ENCODE measurements at places on chromosomes 6 and 20. TPM values are rescaled to one million over a fixed set of nuclear protein-coding genes. Genes with fewer than 3 reads are reported as not detected.

GRCh38 chr20:12372557-12372956, 454.9 kb downstream of the BTBD3 start:
- DNase-seq, result no peak

DNA sequence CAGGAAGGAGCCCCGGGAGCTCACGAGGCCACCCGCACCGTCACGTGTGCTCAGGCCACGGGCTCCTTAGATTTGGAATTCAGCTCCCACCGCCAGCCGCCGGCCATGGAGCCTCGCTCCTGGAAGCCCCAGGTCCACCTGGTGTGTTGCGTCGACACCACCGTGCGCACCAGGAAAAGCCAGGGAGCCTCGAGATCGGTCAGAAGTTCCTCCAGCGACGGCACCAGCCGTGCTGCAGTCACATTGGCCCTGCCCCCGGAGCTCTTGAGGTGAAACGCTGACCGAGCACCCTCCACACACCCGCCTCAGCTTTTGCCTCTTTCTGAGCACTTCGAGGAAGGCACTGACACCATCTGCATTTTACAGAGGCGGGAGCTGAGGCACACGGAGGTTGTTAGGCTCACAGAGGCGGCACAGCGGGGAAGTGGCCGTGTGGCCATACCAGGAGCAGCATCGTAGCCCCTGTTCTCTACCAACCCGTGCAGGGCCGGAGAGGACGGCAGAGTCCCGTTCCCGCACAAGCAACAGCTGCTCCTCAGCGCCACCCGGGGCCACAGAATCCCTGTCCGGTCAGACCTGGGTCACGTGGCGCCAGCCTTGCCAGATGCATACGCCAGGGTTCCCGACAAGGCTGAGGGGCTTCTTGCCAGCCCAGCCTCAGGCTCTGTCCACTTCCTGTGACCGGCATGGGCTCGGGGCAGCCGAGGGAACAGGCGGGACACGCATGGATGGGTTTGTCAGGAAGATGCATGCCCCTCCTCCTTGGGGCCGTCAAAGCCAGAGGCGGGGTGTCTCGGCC, 7.6 kb downstream of the NKAIN4 start:
- DNase-seq, result peak; percentile 91

The SERPINB1 gene
- total RNA-seq, result 2.3 TPM

The SRMS gene
- not detected for total RNA-seq

- DNase-seq, result no peak
Measured at GRCh38 chr20:15267935-15268334, 930.5 kb upstream of the FLRT3 start.

The RBL1 gene
- total RNA-seq, result 43.6 TPM

The BTNL2 gene
- total RNA-seq, result not detected

DNA sequence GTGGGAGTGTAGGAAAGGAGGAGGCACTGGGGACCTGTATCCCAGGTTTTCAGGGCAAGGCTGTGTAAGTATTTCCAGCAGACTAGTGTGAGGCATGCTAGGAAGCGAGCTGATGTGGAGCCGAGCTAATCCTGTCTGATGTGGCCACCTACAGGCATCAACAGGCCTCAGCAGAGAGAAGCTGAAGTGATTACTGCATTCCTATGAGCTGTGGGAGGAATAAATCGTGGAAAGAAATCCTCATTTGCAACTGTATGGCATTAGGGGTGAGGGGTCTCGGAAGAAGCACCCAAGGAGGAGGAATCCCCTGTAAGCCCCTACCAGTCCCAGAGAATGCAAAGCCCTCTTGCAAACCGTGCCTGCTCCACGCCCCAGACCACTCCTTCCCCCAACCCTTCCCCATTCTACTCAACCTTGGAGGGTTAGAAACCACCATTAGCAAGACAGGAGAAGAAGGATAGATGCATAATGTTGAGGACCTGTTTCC, 41.6 kb downstream of the C6orf15 start:
- peak; percentile 66 for DNase-seq

The SPDEF gene
- total RNA-seq, result not detected

- peak; percentile 68 for DNase-seq
Measured at GRCh38 chr20:63706852-63707557, 771 bp downstream of the ARFRP1 start.

- no peak for DNase-seq
Measured at GRCh38 chr20:33082546-33082945, 3.1 kb downstream of the BPIFB4 start.

- DNase-seq, result no peak
Measured at GRCh38 chr6:134056046-134056445, 3.6 kb upstream of the SLC2A12 start.

DNA sequence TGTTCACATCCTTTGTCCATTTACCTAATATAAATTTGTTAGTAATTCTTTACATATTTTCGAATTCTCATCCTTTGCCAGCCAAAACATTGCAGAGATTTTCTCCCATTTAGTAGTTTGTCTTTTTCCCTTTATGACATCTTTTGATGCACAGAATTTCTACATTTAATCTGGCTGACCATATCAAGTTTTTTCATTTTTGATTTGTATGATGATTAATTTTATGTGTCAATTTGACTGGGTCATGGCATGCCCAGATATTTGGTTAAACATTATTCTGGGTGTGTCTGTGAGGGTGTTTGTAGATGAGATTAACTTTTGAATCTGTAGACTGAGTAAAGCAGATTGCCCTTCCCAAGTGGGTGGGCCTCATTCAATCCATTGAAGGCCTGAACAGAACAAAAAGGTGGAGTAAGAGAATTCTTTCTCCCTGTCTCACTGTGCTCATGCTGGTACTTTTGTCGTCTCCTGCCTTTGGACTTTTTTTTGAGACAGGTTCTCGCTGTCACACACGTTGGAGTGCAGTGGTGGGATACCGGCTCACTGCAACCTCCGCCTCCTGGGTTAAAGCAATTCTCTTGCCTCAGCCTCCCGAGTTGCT, 72.1 kb upstream of the EPB41L1 start:
- no peak for DNase-seq

The IP6K3 gene
- 10.3 TPM for total RNA-seq

The PHIP gene
- 41.7 TPM for total RNA-seq

The REPS1 gene
- 65.7 TPM for total RNA-seq

- no peak for DNase-seq
Measured at GRCh38 chr20:25654487-25654886, 30.7 kb upstream of the NANP start.

DNA sequence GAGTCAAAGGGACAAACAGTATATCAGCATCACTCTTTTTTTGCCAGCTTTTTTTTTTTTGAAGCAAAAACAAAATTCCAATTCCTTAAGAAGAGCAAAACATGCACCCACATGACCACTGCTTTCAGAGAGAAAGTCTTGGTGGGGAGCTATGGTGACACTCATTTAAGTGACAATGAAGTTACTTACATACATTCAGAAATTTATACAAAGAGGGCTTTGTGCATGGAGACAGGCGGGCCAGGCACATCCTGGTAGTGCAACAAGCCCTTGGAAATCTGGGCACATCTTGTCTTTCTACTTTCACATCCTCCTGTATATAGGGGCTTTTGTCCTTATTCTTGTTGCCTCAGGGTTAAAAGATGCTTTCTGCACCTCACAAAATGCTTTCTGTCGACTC, 55.9 kb downstream of the IL22RA2 start:
- DNase-seq, result no peak

GRCh38 chr6:137472641-137473137, 21.5 kb downstream of the OLIG3 start:
- no peak for DNase-seq

- DNase-seq, result no peak
Measured at GRCh38 chr20:62353289-62354030, 13.7 kb downstream of the LAMA5 start.

The SNX14 gene
- 85.7 TPM for total RNA-seq

DNA sequence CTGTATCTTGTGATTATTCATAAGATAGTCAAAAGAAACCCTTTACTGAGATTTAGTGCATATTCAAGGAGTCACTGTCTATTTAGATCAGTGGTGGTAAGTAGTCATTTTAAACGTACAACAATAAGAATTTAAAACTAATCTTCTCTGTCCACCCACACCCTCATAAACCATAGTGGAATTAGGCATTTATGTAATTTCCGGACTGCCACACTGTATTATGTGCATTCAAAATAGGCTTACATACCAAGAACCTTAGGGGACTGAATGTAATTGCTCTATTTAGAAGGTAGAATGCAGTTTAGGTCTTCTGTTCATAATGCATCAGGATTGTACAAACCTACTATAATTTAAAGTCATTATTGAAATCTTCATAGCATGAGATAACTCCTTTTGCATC, 685.4 kb downstream of the TENT5A start:
- no peak for DNase-seq

GRCh38 chr6:4813055-4813454, 36.9 kb downstream of the CDYL start:
- no peak for DNase-seq
